Kidney (tissue), 22 donors: ENCODE measurements at places on chromosomes 7 and 10. TPM values are rescaled to one million over a fixed set of nuclear protein-coding genes. Genes with fewer than 3 reads are reported as not detected.

The TYW1B gene
- 2.9 TPM for total RNA-seq

The TMEM229A gene
- not detected for total RNA-seq

The RPA3 gene
- 33.7 TPM for total RNA-seq

The GALNT11 gene
- 86.3 TPM for total RNA-seq

The PDK4 gene
- total RNA-seq: 45.0 TPM

The ASB4 gene
- total RNA-seq: not detected

The RHEB gene
- total RNA-seq: 92.7 TPM

The PAX4 gene
- not detected for total RNA-seq

The CD36 gene
- 10.0 TPM for total RNA-seq

The PRTFDC1 gene
- 3.8 TPM for total RNA-seq

The MSMB gene
- total RNA-seq: not detected

The NODAL gene
- total RNA-seq: not detected

The GPR15LG gene
- 0.44 TPM for total RNA-seq

The RBP4 gene
- total RNA-seq: 77.4 TPM

The HTR5A gene
- total RNA-seq: not detected

The METTL27 gene
- total RNA-seq: 19.3 TPM

The SEC61G gene
- 95.3 TPM for total RNA-seq

The GJD4 gene
- total RNA-seq: not detected

The PIK3CG gene
- total RNA-seq: 8.6 TPM

The TMEM225B gene
- total RNA-seq: 2.6 TPM

The ENTPD1 gene
- total RNA-seq: 36.6 TPM

The ZP3 gene
- 17.5 TPM for total RNA-seq

The HOXA2 gene
- total RNA-seq: 2.9 TPM

The SPDYE16 gene
- total RNA-seq: 0.31 TPM

The ARMH3 gene
- 26.1 TPM for total RNA-seq

The LIPM gene
- total RNA-seq: not detected

The GNG11 gene
- total RNA-seq: 23.1 TPM

The CALHM1 gene
- not detected for total RNA-seq

The ECHDC3 gene
- total RNA-seq: 32.4 TPM

The HILPDA gene
- total RNA-seq: 10.3 TPM

The UTF1 gene
- total RNA-seq: not detected

The RP9 gene
- 11.3 TPM for total RNA-seq

The OPN1SW gene
- total RNA-seq: not detected

The ZFAND4 gene
- 17.4 TPM for total RNA-seq

The SOSTDC1 gene
- total RNA-seq: 13.4 TPM

The GBX1 gene
- total RNA-seq: not detected

The CAV2 gene
- 50.8 TPM for total RNA-seq

The ZNF117 gene
- 12.6 TPM for total RNA-seq

The DMBT1 gene
- total RNA-seq: 0.06 TPM
